ENCODE measurements at places on chromosomes 16 and 17.

DNA sequence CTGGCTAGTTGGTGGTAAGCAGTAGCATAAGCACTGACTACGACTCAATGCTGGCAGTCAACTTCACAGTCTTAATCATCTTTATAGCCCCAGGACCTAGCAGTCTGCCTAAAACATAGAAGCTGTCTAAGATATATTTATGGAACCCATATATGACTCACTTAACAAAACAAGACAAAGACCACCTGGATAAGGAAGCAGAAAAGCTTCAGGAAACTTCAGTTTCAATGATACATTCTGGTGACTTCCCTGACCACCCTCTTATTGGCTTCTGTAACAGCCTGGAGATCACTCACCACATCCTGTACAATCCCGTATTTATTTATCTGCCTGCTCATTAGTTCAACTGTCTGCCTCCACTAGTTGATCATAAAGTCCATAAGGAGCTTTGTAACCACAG, 95.5 kb downstream of the PMP22 start:
- DNase-seq = no peak

DNA sequence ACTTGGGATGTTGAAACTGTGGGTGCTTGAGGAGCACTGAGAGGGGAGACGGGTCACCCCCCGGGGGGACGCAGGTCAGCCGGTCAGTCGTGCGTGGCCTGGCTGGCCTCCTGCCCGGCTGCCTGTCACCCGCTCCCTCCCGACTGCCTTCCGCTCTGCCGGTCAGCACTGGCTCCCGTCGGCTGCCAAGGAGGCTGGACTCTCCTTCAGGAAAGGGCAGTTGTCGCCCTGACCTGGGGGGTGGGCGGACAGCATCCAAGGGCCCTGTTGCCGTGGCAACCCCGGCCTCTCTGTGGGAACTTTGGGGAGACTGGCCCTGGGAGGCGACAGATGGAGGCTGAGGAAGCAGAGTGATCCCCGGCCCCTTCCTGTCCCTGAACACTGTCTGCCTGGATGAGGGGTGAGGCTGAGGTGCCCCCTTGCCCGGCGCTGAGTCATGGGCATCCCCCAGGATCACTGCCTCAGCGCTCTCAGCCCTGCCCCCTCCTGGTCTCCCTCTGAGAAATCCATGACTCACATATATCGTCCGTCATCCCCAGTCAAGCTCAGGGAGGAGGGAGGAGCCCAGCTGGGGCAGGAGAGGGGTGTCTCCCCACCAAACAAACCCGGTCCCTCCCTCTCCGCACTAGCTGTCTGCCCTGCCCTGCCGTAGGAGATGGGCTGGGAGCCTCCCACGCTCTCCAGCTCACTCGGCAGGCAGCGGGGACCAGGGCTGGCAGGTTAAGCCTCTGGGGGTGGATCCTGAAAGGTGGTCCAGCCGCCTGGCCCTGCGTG, at the start of gene ADGRG1:
Gene ADGRG1, plus strand, starts transcription at position 623 of the 774 bp plus-strand sequence. CDS start 21,658 bp downstream, outside the sequence.
- DNase-seq = no peak

GRCh38 chr17:2466931-2467330, 44.8 kb downstream of the METTL16 start:
- no peak for DNase-seq

DNA sequence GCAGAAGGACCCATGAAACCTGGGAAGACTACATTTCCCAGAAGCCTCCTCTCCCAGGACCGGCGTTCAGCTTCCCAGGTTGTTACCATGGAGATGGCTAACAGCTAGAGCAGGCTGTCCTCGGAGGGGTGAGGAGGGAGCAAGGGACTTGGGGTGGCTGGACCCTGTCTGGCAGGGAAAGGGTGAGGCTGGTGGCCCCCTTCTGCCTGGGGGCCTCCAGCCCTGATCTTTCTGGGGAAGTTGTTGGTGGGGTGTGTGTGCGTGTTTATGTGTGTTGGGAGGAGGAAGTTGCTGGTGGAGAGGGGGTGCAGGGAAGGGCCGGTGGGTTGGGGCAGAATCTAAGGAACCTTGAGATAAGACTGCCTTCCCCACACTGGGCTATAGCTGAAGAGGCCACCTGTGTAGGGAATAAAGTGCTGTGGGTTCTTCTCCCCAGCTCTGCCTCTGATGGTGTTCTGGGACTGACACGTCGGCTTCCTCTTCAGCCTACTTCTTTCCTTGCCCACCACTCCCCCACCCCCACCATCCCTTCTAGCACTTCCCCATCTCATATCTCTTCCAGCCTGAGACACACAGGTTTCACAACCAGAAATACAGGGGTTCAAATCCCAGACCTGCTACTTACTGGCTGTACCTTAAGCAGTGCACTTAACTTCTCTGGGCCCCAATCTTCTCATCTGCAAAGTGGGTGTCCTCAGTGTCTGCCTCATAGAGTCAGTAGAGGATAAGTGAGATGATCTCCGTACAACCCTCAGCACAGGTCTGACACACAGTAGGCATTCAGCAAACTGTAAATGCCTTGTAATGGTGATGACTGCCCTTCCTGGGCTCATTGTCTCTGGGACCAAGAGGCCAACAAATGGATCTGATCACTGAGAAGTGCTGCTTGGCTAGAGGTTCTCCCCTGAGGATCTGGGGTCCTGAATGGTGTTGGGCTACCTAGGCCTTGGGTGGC, at the start of gene DRC7:
Gene DRC7, plus strand, starts transcription at position 82 of the 955 bp plus-strand sequence. CDS start 3,144 bp downstream, outside the sequence.
- DNase-seq = peak; percentile 40
